ENCODE measurements at places on chromosomes 7 and 10.

DNA sequence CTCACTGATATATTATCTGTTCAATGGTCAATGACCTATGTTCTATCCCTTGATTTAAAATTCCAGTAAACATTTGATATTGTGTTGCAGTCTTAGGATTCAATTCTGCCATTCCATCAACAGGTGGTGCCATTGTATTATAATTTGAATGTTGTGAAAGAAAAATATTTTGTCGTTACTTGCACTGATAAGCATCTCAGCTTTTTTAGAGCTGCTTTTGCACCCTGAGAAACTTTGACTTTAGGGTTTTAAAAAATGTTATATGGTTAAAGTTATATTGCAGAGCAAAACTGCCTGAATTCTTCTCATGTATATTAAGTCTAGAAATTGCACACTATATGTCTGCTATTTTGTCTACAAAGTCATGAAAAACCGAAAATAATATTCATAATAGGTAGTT, 18.8 kb upstream of the MINDY3 start:
- no peak overlapping the region for H3K27ac ChIP-seq
- no peaks in the 10 kb centered on the region for H3K4me1 ChIP-seq
- no peaks in the 10 kb centered on the region for H3K36me3 ChIP-seq
- H3K27me3 ChIP-seq = peaks cover 8% of the 10 kb centered on the region

DNA sequence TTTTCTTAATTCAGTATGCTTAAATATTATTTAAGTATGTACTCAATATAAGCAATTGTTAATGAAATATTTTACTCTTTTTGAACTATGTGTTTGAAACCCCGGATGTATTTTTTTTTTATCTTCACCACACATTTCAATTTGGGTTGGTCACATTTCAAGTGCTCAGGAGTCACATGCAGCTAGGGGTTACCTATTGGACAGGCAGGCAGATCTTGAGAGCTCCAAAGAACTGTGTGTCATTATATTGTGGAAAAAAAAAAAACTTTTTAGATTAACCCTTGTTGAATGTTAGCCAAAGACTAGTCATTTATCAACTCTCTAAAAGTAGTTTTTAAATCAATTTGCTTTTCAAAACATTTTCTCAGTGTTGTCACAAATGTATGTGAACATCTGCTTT, 37.2 kb downstream of the IKZF1 start:
- no peak overlapping the region for H3K27ac ChIP-seq
- H3K36me3 ChIP-seq = no peaks in the 10 kb centered on the region
- no peak overlapping the region for H3K4me3 ChIP-seq
- no peak for DNase-seq
- H3K4me1 ChIP-seq = peaks cover 5% of the 10 kb centered on the region

- H3K27ac ChIP-seq = no peak overlapping the region
- H3K4me1 ChIP-seq = peaks cover 49% of the 10 kb centered on the region
- H3K27me3 ChIP-seq = peaks cover 3% of the 10 kb centered on the region
- H3K4me3 ChIP-seq = no peak overlapping the region
- no peak for DNase-seq
Observed at GRCh38 chr7:46745707-46746090, 824.6 kb upstream of the IGFBP3 start.

DNA sequence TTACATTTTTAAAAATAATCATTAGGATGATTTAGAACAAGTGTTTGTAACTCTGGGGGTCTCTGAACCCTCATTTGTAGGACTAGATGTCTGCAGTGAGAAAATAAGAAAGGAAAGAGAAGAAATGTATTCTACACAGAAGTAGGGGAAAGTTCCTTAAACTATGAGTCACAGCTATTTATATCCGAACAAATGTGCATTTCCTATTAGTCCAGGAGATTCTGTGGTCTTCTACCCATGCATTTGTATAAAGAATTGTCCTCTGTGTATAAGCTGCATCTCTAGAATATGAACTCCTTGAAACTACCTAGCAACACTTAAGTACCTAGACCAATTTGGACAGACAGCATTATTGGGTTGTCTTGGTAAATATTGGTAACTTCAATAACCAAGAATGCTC, 15.9 kb upstream of the CD36 start:
- DNase-seq = peak; percentile 39
- peaks cover 47% of the 10 kb centered on the region for H3K4me1 ChIP-seq
- H3K4me3 ChIP-seq = peak overlapping the region; percentile 48
- peaks cover 17% of the 10 kb centered on the region for H3K36me3 ChIP-seq

GRCh38 chr10:50585921-50586739, 37.6 kb downstream of the SGMS1 start:
- peaks cover 50% of the 10 kb centered on the region for H3K4me1 ChIP-seq
- no peaks in the 10 kb centered on the region for H3K27me3 ChIP-seq
- H3K36me3 ChIP-seq = peaks cover 16% of the 10 kb centered on the region
- H3K4me3 ChIP-seq = no peak overlapping the region
- H3K27ac ChIP-seq = peak overlapping the region; percentile 8

GRCh38 chr10:71694567-71694968, 25.0 kb downstream of the C10orf105 start:
- DNase-seq = no peak
- H3K4me3 ChIP-seq = no peak overlapping the region
- H3K36me3 ChIP-seq = no peaks in the 10 kb centered on the region
- H3K27ac ChIP-seq = no peak overlapping the region

GRCh38 chr7:27689591-27690164, 27.0 kb upstream of the HIBADH start:
- H3K36me3 ChIP-seq = peaks cover 7% of the 10 kb centered on the region
- no peaks in the 10 kb centered on the region for H3K27me3 ChIP-seq
- peak overlapping the region; percentile 40 for H3K27ac ChIP-seq
- peak; percentile 19 for DNase-seq

- no peaks in the 10 kb centered on the region for H3K36me3 ChIP-seq
- H3K4me1 ChIP-seq = no peaks in the 10 kb centered on the region
- no peak for DNase-seq
- H3K4me3 ChIP-seq = no peak overlapping the region
- peaks cover 7% of the 10 kb centered on the region for H3K27me3 ChIP-seq
Observed at GRCh38 chr7:29105191-29105590, 41.1 kb downstream of the CPVL start.

- DNase-seq = no peak
- H3K27ac ChIP-seq = no peak overlapping the region
- no peak overlapping the region for H3K4me3 ChIP-seq
- no peaks in the 10 kb centered on the region for H3K27me3 ChIP-seq
Observed at GRCh38 chr7:17671956-17672355, 268.3 kb downstream of the SNX13 start.

- no peak overlapping the region for H3K4me3 ChIP-seq
- H3K4me1 ChIP-seq = peaks cover 33% of the 10 kb centered on the region
- no peaks in the 10 kb centered on the region for H3K27me3 ChIP-seq
Observed at GRCh38 chr7:24728503-24729364, 28.5 kb downstream of the GSDME start.

DNA sequence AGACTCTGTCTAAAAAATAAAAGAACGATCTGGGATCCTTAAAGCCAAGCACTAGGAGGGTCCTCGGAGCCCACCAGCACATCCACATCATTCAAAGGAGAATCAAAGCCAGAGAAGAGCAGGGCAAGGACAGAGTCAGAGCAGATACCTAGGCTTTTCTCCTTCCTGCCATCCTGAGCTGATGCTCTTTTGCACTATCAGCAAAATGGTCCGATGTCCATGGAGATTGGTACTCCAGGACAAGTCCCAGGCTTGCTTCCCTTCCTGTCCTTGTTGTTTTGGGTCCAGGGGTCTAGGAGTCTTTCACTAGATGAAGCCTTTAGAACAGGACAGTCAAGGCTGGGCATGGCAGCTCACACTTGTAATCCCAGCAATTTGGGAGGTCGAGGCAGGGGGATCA, 58.0 kb upstream of the ELN start:
- no peaks in the 10 kb centered on the region for H3K36me3 ChIP-seq
- no peak overlapping the region for H3K27ac ChIP-seq
- H3K27me3 ChIP-seq = peaks cover 8% of the 10 kb centered on the region
- H3K4me3 ChIP-seq = no peak overlapping the region
- H3K4me1 ChIP-seq = no peaks in the 10 kb centered on the region

GRCh38 chr10:132707776-132708171, 78.2 kb downstream of the NKX6-2 start:
- peaks cover 42% of the 10 kb centered on the region for H3K36me3 ChIP-seq
- no peak overlapping the region for H3K27ac ChIP-seq
- H3K4me1 ChIP-seq = no peaks in the 10 kb centered on the region
- H3K4me3 ChIP-seq = no peak overlapping the region
- peaks cover 8% of the 10 kb centered on the region for H3K27me3 ChIP-seq
- DNase-seq = no peak

DNA sequence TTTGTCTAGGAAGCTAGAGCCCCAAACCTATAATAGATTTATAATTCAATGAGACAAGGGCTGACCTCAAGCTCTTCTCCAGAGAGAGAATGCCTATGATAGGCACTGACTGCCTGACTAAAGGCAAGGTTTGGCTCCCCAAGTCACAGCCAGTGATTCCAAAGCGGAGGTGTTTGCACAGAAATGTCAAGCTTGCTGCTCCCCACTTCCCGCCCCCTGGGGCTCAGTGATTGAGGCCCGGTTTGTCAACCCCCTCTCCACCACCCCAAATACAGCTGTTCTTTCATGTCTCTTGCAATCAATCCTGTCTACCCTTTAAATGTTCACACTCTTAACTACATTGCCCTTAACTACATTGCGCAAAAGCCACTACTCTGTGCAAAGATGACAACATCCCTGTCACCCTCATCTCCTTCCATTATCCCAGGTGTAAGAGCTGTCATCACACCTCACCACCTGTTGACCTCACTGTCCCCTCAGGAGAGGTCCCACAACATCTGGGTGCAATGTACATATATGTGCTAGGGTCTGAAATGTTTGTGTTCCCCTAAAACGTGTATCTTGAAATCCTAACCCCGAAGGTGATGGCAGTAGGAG, 58.0 kb downstream of the NUDCD3 start:
- no peak for DNase-seq
- peaks cover 13% of the 10 kb centered on the region for H3K36me3 ChIP-seq
- H3K4me1 ChIP-seq = peaks cover 30% of the 10 kb centered on the region
- no peak overlapping the region for H3K27ac ChIP-seq
- H3K4me3 ChIP-seq = no peak overlapping the region
- peaks cover 1% of the 10 kb centered on the region for H3K27me3 ChIP-seq

DNA sequence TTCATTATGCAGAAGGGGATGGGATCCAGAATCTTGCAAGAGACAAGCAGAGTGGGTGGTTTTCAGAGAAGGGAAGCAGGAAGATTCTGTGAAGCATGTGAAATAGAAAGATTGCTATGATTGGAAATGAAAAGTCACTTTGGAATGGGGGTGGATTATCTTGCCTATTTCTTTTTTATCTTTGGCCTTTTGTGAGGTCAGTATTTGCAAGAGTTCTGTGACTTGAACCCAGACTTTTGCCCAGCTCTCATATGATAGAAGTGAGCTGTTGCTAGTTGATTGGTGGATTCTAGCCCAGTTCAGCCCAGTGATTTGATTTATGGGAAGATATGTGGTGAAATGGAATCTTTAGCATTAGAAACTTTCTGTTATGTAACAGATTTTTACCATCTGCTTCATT, 17.1 kb downstream of the ENTPD7 start:
- peak overlapping the region; percentile 12 for H3K4me3 ChIP-seq
- H3K27me3 ChIP-seq = no peaks in the 10 kb centered on the region
- H3K36me3 ChIP-seq = peaks cover 51% of the 10 kb centered on the region
- DNase-seq = peak; percentile 82

DNA sequence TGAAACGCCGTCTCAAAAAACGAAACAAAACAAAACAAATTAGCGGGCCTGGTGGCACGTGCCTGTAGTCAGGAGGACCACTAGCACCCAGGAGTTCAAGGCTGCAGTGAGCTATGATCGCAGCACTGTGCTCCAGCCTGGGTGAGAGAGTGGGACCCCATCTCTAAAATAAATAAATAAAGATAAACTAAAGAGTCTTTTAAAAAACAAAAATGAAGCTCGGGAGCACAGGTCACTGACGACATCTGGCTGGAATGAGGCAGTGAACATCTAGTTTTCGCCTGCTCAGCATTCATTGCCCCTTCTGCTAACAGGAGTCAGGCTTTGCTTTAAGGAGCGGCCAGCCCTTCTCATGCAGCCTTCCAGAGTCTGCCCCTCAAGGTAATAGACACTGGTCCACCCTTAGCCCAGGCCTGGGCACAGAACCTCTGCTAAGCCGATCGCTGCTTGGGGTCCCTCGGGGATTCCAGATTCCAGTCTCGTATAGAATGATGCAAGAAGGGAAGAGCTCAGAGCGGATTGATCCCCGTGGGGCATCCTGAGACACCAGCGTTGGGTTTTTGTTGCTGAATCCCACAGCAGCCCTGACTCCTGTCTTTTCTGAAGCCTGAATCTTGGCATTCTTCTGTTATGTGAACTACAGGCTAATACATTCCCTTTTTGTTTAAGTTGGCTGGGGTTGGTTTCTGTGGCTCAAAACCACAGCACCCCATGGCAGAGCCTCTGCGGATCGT, 14.2 kb upstream of the FOXK1 start:
- peak overlapping the region; percentile 70 for H3K27ac ChIP-seq
- H3K4me1 ChIP-seq = peaks cover 18% of the 10 kb centered on the region
- H3K27me3 ChIP-seq = peaks cover 3% of the 10 kb centered on the region
- DNase-seq = no peak

- H3K27me3 ChIP-seq = peaks cover 4% of the 10 kb centered on the region
- no peak for DNase-seq
- no peaks in the 10 kb centered on the region for H3K36me3 ChIP-seq
- H3K4me1 ChIP-seq = peaks cover 25% of the 10 kb centered on the region
- no peak overlapping the region for H3K27ac ChIP-seq
Observed at GRCh38 chr10:124066781-124067714, 26.4 kb downstream of the CHST15 start.
